ENCODE measurements at places on chromosomes 6 and 20.

DNA sequence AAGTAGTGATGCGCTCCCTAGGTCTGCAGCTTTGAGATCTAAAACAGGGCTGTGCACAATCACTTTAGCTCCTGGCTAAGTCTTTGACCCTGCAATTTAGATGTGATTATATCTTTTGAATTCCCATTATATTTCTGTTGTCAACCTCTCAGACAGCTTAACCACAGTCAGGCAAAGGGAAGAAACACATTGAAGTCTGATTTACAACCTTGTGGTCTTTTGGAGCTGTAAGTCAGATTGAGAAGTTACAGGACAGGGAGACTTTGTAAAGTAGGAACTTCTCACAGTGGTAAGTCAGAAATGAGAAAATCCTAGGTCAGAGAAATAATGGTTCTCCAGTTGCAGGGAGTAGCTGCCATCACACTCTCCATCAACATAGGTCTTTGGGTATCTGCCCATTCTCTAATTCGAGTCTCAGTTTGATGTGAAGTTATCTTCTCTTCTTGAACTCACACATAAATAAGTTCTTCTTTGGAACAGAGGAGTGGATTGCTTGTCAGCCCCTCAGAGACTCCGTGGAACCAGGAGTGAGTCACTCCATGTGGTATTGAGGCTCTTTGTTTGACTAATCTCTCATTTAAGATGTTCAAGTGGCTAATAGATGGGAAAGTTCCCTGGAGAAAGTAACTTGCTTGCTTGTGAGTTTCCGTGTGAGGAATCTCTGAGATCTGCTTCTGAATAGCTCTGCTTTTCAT, 35.0 kb upstream of the SGK1 start:
- no peak for DNase-seq

- DNase-seq: no peak
Measured at GRCh38 chr6:22409486-22409885, 112.7 kb upstream of the PRL start.

DNA sequence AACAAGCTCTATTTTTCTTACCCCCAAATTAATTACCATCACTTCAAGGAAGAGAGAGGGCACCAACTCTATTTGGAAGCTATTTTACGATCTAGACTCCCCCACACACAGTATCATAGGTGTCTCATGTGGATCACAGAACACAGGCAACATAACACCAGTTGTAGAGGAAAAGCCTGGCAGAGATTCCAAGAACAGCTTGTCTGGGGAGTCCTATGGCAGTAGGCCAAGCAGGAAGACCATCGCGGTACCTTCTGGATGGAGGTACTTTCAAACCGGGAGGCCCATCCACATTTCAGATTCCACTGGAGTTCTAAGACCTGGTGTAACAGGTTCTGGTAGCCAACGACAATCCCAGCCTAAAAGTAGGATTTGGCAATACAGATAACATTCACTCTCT, 37.6 kb upstream of the SPDEF start:
- no peak for DNase-seq

GRCh38 chr6:108464418-108465097, 96.2 kb upstream of the FOXO3 start:
- no peak for DNase-seq

GRCh38 chr20:44832724-44833123, 22.4 kb upstream of the RIMS4 start:
- no peak for DNase-seq

GRCh38 chr20:46088409-46089166, 1.2 kb downstream of the NCOA5 start:
- DNase-seq: no peak

- DNase-seq: no peak
Measured at GRCh38 chr6:169946971-169947370, 195.5 kb downstream of the ERMARD start.

GRCh38 chr6:165624871-165625639, 38.0 kb downstream of the PDE10A start:
- no peak for DNase-seq

DNA sequence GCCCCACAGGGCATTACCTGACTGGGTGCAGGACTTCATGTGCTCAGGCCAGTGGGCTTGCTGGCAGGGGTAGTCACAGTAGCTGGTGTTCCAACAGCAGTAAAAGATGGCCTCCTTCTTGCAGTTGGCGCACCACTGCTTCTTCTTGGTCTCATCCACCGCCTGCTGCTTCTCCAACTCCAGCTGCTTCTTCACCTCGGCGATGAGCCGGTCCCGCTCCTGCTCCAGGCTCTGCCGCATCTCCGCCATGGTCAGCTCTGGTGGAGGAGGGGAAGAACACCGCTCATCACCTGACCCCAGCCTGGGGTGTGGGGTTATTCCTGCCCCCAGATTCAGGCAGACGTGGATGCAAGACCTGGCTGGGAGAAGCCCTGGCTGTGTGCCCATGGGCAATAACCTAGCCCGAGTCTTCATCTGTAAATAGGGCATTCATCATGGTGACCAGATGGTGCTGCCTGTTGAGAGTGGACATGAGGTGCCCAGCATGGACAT, 132.2 kb downstream of the ZMYND8 start:
- no peak for DNase-seq

- no peak for DNase-seq
Measured at GRCh38 chr6:150539568-150539967, 60.1 kb upstream of the PLEKHG1 start.

DNA sequence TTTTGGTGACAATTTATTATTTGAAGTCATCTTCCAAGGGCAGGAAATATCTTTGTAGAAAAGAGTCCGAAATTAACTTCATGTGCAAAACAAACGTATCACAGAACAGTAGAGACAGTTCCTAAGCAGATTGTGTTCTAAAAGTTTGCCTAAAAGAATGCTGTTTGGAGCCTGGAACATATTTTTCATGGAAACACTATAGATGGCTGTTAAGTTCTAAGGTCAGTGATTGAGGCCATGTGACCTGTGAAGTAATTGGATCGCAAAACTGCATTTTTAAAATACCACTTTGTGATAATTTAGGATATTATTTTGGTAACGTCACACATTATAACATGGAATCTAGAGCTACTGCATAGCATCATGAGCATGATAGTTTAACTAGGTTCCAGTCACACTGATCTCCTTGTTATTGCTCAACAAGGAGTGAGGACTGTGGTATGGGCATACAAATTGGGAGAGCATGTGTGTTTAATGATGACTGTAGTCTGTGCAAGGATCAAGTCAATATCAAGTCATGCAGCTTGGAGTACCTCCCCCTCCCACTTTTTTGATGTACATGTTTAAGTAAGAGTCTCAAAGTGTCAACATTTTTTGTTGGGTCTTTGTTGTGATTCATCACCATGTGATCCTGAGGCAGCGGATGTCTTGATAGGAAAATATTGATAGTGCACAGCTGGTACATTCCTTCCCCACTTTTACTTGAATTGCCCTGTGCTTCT, 609.3 kb upstream of the CITED2 start:
- no peak for DNase-seq

DNA sequence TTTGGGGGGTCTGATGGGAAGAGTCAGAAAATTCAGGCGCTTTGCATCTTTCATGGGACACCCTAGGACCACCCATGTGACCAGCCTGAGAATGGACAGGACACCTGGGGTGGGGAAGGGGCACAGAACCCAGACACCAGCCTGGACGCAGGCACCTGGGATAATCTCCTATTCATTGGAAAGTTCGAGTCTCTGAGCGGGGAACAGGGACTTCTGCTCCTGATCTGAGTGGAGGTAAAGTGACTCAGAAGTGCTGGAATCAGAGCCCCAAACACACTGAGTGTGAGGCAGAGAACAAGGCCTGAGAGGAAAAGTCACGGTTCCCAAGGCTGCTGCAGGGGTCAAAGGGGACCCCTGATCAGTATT, 1.4 kb downstream of the HLA-B start:
- DNase-seq: no peak

DNA sequence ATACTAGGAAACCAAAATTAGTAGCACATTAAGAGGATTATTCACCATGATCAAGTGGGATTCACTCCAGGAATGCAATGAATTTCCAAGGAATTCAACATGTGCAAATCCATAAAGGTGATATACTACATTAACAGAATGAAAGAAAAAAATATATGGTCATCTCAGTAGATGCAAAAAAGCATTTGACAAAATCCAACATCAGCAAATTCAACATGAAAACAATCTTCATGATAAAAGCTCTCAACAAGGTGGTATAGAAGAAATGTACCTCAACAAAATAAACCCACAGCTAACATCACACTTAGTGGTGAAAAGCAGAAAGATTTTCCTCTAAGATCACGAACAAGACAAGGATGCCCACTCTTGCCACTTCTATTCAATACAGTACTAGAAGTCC, 74.4 kb upstream of the PDE10A start:
- DNase-seq: no peak

- DNase-seq: no peak
Measured at GRCh38 chr20:16808796-16809195, 60.6 kb downstream of the OTOR start.

- no peak for DNase-seq
Measured at GRCh38 chr20:46746956-46747526, 37.6 kb downstream of the SLC2A10 start.

DNA sequence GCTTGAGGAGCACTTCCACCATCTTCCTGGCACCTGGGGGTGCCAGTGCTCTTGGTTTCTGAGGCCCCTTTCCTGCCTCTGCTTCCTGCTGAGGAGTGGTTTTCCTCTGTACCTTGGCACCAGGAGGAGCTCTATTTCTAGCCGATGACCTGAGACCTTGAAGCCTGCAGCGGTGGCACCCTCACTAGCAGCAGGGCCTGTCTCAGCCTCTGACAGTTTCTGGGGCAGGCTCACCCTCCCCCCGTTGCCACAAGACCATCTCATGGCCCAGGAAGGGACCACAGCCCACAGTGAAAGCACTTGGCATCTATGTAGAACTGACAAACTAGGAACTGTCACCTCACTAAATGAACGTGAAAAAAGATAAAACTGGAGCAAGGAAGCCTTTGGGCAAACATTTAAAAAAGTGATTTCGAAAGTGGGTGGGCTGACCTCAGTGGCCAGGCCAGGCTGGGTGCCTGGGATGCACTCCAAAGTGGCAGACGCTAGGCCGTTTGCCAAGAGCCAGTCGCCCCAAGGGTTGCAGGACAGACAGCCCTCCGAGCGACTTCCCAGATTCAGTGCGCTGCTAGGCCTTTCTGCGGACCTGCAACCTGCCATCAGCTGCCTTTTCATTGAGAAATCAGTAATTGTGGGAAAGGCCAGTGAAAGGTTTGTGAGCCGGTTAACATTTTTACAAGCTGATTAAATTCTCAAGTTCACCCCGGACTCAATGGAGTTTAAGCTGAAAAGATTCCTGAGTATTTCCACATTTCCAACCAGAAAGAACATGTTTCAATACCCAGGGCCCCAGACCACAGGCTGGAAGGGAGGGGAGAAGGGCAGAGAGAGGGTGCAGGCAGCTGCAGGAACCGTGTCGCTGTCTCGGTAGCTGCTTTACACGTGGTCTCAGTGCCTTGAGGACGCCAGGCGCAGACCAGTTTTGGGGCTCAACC, 303.7 kb downstream of the ESR1 start:
- no peak for DNase-seq

GRCh38 chr6:10617008-10617696, 77.3 kb downstream of the C6orf52 start:
- no peak for DNase-seq

GRCh38 chr6:92748131-92748530, 671.2 kb downstream of the EPHA7 start:
- no peak for DNase-seq

DNA sequence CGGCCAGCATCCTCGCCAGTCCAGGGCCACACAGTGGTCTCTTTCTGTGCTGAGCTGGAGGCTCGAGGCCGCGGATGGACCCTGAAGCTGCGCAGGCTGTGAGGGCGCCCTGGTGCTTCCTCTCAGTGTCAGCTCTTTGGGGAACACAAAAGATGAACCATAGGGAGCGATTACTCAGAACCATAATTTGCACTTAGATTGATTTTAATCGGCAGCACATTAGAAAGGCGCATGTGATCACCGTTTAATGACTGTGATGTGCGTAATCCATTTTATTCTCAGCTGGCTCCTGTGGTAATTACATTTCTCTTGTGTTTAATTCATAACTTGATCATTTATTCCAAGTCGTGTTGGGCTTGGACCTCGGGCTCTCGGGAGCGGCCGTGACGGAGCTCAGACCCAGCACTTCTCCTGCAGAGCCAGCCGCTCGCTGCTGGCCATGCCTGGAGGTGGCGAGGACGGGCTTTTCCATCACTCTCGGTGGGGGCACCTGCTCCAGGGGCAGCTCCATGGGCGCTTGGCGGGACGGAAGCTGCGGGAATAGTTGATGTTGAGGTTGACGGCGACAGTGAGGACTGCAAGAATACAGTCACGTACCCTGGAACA, 25.6 kb upstream of the NTSR1 start:
- no peak for DNase-seq

DNA sequence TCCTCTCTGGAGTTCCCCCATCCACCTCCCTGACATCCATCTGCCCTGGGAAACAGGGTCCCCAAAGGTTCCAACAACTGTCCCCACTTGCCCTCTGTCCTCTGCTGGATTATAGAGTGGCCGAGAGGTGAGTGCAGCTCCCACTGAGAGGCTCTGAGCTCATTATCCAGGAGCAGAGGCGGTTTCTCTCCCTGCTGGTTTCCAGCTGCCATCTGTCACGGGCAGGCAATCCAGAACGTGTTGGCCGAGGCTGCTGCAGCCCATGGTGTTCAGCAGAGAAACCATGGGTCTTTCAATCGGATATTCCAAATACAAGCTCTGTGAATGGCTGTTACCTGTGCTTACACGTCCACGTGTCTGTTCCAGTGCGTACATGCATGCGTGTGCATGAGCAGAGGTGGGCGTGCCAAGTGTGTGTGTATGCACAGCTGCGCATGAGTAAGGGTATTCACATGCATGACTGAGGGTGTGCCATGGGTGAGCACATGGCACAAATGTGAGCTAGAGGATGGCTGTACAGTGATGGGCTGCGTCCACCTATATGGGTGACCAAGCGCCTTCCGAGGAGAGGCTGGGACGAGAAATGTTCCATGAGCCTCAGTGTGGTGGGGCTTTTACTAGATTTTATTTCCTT, 183.7 kb upstream of the PMEPA1 start:
- DNase-seq: no peak

GRCh38 chr20:35320396-35321126, 28.3 kb upstream of the FAM83C start:
- DNase-seq: no peak

GRCh38 chr6:140537211-140537610, 1162.8 kb upstream of the CITED2 start:
- DNase-seq: no peak

GRCh38 chr6:28474441-28475219, 31.3 kb upstream of the ZSCAN23 start:
- DNase-seq: no peak

GRCh38 chr20:62339647-62340062, 27.5 kb downstream of the LAMA5 start:
- no peak for DNase-seq

GRCh38 chr6:169343886-169344749, 90.5 kb upstream of the THBS2 start:
- DNase-seq: no peak

DNA sequence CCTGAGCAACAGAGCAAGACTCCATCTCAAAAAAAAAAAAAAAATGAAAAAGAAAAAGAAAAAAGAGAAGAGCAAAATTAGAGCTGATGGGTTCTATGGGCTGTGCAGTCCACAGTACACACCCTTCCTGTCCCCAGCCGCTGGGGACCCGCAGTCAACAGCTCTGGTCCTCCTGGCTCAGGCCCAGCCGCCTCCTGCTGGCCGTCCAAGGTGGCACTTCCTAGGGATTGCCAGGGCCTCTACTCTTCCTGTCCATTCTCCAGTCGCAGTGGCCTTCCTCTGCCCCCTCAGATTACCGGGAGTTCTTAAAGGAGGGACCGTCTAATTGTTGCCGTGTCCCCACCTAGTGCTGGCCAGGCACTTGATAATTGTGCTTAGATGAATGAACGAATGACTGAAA, 41.7 kb downstream of the TMEM242 start:
- no peak for DNase-seq
